ENCODE measurements at places on chromosomes 1 and 21.

DNA sequence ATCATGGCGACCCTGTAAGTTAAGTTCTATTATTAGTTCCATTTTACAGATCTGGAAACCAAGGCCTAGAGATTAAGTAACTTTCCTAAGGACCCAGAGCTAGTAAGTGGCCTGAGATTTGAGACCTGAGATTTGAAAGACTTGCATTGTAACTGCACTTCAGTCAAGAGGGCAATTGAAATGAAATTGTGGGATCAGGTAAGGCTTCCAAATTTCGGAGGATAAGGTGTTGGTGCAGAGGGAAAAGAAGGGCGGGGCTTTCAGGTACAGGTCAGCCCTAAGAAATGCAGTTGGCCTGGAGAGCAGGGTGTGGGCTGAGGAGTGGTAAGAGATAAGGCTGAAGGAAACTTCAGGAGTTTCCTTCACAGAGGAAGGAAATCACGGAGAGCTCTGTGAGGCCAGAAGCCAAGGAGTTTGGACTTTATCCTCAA lies 51.1 kb downstream of the SLC16A1 start:
- peak; percentile 59 for DNase-seq

- no peak for DNase-seq
Observed at GRCh38 chr1:3359351-3359750, 95.1 kb upstream of the ARHGEF16 start.

DNA sequence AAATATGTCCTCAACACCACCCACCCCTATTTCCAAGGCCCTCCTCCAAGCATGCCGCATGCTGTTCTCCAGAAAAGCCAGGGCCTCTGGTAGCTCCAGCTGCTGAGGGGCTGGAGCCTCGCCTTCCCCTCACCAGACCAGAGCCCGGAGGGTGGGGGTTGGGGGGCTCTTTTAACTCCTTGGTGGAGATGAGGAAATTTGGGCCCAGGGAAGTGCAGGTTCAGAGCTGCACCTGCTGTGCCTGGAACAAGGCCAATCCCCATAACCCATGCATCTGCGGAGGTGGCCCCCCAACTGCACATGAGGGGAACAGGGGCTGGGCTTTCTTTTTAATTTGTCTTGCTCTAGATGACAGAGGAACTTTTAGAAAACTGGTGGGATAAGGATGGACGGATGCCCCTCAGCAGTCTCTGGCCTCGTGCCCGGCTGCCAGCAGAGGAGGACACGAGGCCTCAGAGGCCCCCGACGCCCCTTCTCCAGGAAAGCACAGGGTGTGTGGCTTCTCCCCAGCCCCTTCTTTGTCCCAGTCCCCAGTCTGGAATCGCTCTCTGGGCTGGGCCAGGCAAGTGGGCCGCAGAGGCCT lies 550 bp upstream of the SELENON start:
- no peak for DNase-seq

- DNase-seq = no peak
Observed at GRCh38 chr1:208534979-208535378, 290.8 kb upstream of the PLXNA2 start.

GRCh38 chr1:8814865-8815264 lies 2.6 kb downstream of the RERE start:
- DNase-seq = peak; percentile 7

GRCh38 chr1:228150120-228150460 lies 360 bp downstream of the GJC2 start:
- DNase-seq = no peak

- DNase-seq = no peak
Observed at GRCh38 chr1:230588323-230588746, 53.9 kb upstream of the COG2 start.

DNA sequence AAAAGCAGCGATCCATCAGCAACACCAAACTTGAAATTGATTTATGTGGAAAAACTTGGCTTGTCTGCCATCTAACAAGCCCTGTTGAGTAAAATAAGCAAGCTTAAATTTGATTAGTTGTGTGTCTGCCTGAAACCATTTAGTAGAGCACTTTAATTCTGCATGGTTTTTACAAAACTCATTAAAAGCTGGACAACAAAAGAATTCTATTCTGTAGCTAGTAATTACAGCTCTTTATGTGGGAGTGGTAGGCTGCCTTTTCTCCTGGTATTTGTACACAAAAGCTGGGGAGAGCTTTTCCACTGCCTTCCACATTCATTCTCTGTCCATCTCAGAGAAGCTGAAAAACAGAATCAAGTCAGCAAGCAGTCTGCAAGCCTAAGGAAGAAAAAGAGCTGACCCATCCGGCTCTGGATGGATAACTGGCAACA lies 1.7 kb downstream of the ETS2 start:
- DNase-seq = no peak

GRCh38 chr1:162210196-162210595 lies 140.7 kb downstream of the NOS1AP start:
- DNase-seq = no peak

- DNase-seq = peak; percentile 50
Observed at GRCh38 chr1:204266504-204267034, 52.8 kb upstream of the GOLT1A start.

DNA sequence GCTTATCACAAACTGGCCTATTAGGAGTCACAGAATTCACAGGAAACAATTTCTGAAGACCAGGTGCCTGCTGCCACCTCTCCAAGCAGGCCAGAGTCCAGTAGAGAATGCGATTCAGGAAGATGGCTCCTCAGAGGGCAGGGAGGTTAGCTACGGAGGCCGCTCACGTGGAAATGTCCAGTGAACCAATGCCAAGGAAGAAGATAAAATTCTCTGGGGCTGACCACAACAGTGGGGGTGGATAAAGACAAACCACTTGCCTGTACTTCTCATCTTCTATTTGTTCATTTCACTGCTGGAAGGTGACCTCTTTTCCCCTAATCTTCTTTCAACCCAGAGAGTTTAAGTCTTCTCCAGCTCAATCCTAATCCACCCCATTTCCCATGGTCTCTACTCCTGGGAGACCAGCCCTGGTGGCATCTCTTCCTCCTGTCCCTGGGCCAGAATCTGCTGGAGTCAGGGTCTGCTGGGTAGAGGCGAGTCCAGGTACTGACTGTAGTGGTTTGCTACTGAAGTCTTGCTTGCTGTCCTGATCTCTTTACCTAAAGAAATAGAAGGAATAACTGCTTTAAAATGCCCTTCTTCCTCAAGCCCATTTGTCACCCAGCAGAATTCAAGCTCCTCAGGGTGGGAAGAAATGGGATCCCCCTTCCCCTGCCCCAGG lies 3.2 kb downstream of the PSRC1 start:
- no peak for DNase-seq

DNA sequence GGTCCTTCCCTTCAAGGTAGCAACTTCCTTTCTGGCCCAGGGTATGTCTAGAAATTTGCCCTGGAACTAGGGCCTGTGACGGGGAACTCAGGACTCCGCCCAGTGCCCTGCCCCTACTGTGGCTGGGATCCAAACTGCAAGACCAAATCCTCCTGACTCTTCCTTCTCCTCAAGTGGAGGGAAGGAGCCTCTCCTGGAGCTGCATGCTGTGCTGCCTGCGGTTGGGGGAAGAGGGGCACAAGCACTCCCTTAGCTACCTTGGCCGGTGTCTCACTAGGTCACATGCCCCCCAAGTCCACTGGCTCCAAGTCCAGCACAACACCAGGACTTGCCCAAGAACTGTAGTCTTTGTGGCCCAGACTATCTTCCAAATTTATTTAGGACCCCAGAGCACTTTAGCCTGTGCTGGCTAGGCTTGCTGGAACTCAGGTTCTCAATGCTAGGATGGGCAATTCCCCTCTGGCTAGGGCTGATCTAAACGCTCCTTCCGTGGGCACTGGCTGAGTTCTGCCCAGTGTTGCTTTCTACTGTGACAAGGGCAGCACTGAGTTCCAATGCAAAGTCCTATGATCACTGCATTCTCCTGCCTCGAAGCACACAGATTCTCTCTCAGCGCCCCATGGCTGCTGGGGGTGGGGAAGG lies 12.2 kb downstream of the ADSS2 start:
- DNase-seq = peak; percentile 45

DNA sequence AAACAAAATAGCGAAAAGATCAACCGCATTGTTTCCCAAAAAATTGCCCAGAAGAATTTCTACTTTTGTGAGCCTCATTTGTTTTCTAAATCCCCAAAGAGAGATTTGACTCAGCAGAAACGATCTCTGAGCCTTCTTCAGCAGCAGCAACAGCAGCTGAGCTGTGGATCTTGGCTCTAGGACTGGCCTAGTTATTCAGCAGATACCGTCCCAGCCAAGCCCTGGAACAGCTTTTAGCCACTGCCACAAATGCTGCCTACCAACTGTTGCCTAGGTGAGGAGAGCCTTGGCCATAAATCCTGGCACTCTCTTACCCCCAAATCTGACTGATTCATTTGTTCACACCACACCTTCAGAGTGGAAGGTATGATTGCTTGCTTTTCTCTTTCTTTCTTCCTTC lies 320.1 kb downstream of the TGFB2 start:
- peak; percentile 25 for DNase-seq

DNA sequence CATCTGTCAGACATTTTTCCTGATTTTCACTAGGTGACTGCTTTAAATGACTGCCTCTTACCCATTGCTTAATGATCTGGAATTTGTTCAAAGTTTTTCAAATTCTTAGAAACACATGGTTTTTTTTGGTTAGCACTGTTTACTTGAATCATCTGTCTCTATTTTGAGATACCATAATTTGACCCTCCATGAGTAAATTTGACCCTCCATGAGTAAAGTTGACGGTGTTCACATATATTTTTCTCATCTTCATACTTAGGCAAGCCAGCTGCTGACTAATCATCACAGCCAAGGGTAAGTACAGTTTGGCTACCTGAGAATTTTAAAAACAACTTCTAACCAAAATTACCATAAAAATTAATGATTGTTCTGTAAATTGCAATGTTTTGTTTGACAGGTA lies 586.5 kb downstream of the PTBP2 start:
- no peak for DNase-seq

- DNase-seq = peak; percentile 55
Observed at GRCh38 chr1:230382001-230382491, 44.1 kb downstream of the PGBD5 start.

GRCh38 chr21:41612674-41613532 lies 104.9 kb upstream of the TMPRSS2 start:
- peak; percentile 72 for DNase-seq

GRCh38 chr1:48031676-48032075 lies 34.5 kb upstream of the TRABD2B start:
- no peak for DNase-seq

- peak; percentile 16 for DNase-seq
Observed at GRCh38 chr1:31476891-31477846, 64.2 kb downstream of the SERINC2 start.

DNA sequence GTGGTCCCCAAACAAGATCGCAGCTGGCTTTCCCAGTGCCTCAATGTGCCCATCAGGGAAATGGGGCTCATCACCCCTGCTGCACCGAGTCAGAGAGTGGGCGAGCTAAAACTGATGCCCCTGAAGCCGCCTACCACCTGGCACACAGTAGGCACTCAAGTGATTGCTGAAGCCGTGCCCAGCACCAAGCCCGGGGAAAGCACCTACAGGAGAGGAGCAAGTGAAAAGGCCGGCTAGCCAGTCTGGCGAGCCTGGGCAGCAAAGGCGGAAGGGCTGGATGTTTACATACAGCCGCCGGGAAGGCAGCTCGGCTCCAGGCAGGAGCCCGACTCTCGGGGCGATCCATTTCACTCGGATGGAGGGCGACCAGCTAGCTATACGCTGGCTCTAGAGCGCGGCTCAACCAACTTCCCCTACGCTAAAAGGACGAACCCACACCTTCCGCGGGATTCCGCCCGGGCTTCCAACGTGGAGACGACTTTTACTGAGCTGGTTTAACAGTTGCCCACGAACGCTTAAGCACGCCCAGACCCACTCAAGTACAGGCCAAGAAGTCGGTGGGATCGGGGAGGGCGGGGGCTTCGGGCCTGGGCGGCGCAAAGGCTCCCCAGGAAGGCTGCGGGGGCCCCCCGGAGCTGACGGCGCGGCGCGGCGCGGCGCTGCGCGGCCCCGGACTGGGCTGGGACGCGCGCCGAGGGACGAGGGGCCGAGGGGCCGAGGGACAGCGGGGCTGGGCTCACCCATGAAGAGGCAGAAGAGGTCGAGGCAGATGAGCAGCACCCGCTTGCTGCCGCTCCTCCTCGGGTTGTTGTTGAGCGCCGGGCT lies 1.0 kb downstream of the PLPP3 start:
- DNase-seq = peak; percentile 65

DNA sequence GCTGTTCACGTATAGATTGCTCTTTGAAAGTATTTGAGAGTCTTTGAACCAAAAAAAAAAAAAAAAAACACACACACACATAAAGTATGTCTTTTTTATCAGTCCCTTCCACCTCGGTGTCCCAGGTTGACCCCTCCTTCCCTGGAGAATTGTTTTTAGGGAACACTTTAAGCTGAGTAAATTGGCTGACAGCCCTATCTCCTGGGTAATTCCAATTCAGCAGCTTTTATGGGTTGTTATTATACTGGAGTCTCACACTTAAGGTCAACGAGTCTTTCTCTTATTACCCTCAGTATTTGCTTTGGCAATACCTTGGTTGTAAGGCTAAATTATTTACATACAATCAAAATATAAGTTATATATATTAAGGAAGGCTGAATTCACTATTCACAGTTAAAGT lies 69.4 kb downstream of the SLC30A10 start:
- no peak for DNase-seq

DNA sequence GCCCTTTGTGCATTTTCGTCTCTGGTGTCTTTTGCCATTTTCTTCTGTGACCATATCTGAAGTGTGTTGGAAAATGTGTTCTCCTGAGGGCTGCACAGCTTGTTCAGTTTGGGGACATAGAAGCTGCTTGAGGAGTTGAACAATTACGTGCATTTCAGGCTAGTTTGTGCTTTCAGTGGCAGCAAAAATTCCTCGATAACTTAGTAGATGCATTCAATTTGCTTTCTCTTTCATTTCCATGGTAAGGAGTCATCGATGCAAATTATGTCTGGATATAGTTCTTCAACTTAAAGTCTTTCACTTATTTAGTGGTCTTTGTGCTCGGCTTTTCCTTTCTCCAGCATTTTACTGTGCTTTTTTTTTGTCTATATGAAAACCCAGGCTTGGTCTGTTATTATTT lies 441.5 kb downstream of the PLA2G4A start:
- DNase-seq = no peak

- DNase-seq = no peak
Observed at GRCh38 chr1:204283711-204284651, 70.2 kb upstream of the GOLT1A start.

GRCh38 chr1:230320804-230321203 lies 105.3 kb downstream of the PGBD5 start:
- no peak for DNase-seq

DNA sequence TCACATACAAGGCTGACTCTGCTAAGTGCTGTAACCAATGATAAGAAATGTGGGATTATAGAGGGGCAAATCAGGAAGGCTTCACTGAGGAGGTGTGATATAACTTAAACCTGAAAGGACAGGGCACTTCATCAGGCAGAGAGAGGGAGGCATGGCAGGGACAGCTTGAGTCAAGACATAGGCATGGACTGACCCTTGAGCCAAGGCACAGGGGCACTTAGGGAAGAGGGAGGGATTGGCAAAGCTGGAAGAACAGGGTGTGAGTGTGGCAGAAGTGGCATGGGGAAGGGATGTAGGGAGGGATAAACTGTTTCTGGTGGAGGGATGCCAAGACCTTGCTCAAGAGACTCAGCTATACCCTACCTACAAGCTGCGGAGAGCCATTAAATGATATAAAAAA lies 81.3 kb downstream of the PLXNA2 start:
- no peak for DNase-seq

- DNase-seq = no peak
Observed at GRCh38 chr1:109627692-109628399, 8.2 kb downstream of the AMPD2 start.
